Fibroblast of the conjunctiva (primary cell): ENCODE measurements at places on chromosomes 2 and 18.

GRCh38 chr2:186101616-186102015 lies 363.0 kb downstream of the FSIP2 start:
- DNase-seq, result no peak

- no peak for DNase-seq
Observed at GRCh38 chr2:96831679-96832078, 12.1 kb downstream of the ANKRD23 start.

DNA sequence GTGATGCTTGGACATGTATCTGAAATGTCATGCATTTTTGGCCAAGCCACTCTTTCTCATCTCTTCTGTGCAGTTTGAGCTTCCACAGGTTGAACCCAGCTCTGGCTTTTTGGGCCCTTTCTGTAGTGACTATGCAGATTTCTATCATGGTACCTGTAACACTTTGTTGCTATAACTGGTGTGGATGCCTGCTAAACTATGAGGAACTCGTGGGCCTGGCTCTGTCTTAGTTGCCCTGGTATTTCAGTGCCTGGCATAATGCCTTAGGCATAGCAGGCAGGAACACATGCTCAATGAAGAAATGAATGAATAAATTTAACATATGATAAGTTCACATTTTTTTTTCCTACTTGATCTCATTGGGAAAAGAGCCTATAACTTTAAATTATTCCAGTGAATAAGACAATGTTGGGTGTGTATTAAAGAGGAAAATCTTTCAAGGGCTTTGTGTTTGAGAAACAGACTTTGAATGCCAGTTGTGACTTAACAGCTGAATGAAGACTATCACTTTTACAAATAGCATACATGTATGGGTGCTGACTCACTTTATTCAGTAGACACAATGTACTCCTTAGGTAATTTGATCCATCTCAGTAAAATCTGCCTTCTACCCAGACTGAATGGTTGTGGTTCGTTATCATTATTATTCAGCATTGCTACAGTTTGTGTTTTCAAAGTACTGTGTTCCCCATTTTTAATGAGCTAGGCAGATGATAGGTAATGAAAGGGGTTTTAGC lies 86.4 kb upstream of the MAP4K3 start:
- DNase-seq, result peak; percentile 85

DNA sequence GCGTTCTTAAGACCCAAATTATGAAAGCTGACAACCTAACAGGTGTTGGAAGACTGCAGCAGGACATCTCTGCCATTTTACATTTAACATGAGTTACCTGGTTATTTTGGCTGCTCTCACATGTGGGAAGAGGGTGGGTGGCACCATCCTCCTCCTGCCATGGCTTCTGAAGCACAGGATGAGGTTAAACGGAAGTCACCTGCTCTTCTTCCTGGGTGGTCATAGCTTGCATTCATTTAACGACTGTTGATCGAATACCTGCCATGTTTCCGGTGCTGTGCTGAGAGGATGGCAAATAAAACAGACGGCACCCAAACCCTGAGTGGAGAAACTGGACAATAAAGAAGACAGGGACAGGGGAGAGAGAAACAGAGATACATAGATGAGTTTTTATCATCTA lies 118.0 kb downstream of the RHBDD1 start:
- no peak for DNase-seq

GRCh38 chr2:210617732-210618330 lies 61.4 kb downstream of the CPS1 start:
- DNase-seq, result peak; percentile 27

GRCh38 chr2:165601065-165601830 lies 131.8 kb downstream of the CSRNP3 start:
- DNase-seq, result no peak

DNA sequence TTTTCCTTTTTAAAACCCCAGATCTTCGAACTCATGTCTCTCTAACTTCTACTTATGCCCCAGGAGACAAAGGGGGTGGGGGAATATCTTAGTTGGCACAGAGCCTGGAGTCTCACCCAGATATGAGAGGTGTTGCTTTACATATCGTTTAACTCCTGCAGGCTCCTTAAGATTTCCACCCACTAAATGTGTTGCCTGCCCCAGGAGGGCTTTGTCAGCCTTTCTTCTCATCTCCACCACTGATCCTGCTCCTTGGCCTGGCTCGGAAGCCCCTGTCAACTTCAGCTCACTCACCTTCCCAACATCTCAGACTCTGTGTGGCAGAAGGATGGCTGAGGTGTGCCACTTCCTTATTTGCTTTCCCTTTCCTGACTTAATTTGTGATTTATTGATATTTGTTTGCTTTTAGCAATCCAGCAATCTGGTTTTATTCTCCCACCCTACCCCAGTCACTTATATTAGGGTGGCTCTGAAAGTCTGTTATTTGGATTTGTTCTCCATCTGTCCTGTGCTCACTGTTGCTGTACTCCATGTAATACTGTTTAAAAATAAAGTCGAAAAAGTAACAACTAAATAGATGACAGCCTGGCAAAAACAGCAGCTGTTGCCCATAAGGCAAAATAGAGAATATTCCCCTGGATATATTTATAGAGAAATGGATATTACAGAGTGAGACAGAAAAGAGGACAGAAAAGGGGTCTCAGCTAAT lies 200.6 kb downstream of the ZBTB7C start:
- DNase-seq, result no peak

- no peak for DNase-seq
Observed at GRCh38 chr2:16278421-16279200, 338.3 kb downstream of the MYCN start.

GRCh38 chr2:174929786-174930185 lies 75.4 kb downstream of the CHN1 start:
- DNase-seq, result no peak

DNA sequence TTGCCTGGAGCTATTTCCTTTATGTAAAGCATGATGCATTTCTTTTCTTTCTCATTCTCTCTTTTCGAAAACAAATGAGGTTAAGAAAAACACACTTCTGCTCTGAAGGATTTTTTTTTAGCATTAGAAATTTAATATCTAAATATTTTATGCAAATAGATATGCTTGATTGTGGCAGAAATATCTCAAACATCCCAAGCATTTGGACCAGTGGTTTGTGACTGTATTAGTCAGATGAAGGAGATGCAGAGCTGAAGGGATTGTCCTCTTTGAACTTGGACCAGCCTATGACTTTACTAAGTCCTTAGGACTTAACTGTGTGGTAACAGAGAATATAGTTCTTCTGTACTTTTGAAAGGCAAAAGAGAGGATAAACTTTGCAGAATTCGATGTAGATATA lies 335.9 kb upstream of the NT5C1B start:
- DNase-seq, result peak; percentile 55

GRCh38 chr18:47150824-47151366 lies 595 bp upstream of the HDHD2 start:
- no peak for DNase-seq

GRCh38 chr2:95031726-95032116 lies 6.2 kb downstream of the MAL start:
- no peak for DNase-seq

- DNase-seq, result no peak
Observed at GRCh38 chr2:147398301-147398700, 446.5 kb upstream of the ACVR2A start.

- DNase-seq, result no peak
Observed at GRCh38 chr2:8661736-8662135, 20.1 kb upstream of the ID2 start.

- no peak for DNase-seq
Observed at GRCh38 chr2:240881913-240882312, 13.3 kb downstream of the AGXT start.
